ENCODE measurements at places on chromosomes 11 and 22. TPM values are rescaled to one million over a fixed set of nuclear protein-coding genes. Genes with fewer than 3 reads are reported as not detected.

The PRAME gene
- total RNA-seq, result not detected

DNA sequence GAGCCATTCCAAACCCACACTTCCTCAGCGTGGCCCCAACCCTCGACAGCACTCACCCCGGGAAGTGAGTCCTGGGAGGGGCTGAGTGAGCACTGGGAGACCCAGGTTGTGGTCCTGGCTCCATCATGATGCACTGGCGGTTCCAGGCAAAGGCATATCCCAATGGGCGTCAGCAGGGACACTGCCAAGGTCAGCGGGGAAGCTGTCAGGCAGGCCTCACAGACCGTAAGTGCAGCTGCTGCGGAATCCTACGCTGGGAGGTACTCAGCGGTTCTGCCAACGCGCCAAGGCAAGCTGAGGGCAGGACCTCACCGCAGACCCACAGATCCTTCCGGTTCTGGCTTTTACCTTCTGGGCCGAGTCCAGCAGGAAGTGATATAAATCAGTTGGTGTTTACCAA, 1.4 kb upstream of the GAL3ST1 start:
- DNase-seq, result no peak

DNA sequence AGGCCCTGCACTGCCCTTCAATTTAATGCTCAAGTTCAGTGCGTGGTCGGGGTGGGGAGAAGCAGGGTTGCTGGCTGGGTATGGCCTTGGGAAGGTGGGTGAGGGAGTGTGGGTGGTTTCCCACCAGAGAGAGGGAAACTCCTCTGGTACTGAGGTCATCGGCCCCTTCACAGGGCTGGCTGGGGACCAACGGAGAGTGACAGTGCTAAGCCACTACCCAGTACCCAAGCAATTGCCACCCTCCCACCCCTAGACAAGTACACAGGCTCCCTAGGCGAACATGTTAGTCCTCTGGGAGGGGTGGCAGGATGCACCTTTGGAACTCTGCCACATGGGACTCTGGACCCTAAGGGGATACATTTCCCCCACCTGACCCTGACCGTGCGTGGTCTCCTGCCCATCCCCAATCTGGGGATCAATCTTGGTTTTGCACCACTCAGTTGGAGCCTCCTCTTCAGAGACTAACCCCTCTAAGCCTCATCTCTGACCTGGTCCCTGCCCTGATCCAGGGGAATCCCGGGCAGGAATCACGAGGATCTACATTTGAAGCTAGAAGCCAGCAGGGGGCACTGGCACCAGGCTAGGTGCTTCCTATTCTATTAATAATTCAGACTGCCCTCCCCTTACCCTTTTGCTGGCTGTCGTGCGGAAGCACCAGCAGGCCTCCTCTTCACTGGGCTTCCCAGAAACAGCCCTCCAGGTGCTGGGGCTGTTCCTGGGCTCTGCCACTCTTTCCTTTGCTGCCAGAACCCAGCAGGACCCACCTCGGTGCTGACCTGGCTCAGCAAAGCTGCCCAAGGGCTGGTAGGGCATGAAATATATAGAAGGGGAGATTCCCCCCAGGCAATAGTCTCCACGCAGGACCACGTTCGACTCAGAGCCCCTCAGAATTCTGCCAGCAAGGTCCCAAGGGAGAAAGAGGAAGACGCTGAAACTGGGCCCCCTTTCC, 377.7 kb downstream of the TENM4 start:
- DNase-seq, result no peak

GRCh38 chr11:65625628-65626342, 10.2 kb downstream of the PCNX3 start:
- DNase-seq, result no peak

GRCh38 chr11:114776956-114777355, 98.6 kb downstream of the NXPE2 start:
- DNase-seq, result no peak

The PAMR1 gene
- 179 TPM for total RNA-seq

DNA sequence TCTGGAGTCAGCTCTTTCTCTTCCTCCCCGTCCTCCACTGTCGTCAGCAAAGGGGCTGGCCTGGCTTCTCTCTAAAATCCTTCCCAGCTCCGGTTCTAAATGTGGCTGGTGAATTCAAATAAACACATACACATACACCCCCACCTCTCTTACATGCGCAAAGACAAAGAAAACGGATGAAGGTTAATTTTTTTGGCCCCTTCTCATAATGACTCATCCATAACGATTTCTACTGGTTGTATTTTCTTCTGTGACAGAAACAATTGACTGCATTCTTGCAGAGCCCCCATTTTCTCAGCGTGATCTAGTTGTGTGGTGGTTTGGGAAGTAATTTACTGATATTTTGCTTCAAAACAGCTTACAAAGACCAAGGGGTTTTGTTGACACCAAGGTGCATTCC, 130.0 kb upstream of the NTM start:
- DNase-seq, result no peak
